NCI-H446 (cell line): ENCODE measurements at places on chromosomes 16 and 17.
A peak's percentile ranks its signal among the peaks of the same experiment; 100 is the strongest.

DNA sequence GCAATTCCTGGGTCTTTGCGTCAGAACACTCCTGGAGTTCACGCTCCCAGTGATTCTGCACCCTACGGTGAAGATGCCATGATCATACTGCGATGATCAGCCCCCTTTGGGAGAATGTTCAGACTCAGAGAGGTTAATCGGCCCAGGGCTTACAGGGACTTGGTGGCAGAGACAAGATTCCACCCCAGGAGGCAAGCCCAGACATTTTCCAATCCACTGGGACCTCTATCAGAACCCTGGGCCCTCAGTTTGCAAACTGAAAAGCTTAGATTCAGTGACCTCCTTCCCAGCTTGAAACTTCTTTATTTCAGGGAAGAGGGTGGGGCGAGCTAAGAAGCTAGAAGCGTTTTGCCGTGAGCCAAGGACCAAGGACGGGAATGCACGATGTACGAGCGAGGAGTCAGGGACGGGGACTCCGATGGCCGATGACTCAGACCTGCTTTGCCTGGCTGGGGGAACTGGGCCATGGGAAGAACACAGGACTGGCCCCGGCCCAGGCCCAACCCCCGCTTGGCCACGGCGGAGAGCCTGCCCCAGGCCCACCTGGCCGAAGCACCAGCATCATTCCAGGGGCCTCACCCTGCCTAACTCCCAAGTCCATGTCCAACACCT, 34.7 kb downstream of the SOCS3 start:
- no peak for DNase-seq

DNA sequence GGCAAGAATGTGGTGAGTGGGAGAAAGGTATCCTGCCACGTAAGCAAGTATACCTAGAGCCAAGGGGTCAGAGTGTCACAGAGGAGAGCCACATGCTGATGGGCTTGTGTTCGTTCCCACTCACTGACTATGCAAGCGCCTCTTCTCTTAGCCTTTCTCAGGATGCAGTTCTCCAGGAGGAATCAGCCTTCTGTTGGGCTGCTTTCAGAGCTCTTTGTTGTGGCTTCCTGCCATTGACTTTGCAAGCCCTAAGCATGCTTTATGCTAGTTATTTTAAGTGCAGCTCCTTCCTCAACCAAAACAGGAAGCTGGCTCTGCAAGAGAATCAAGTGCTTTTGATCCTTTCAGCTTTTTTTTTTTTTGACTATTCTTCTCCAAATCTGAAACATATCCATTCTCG, 66.6 kb downstream of the SIAH1 start:
- DNase-seq: no peak

- no peak for DNase-seq
Observed at GRCh38 chr17:48598736-48599135, 5.2 kb upstream of the HOXB5 start.

DNA sequence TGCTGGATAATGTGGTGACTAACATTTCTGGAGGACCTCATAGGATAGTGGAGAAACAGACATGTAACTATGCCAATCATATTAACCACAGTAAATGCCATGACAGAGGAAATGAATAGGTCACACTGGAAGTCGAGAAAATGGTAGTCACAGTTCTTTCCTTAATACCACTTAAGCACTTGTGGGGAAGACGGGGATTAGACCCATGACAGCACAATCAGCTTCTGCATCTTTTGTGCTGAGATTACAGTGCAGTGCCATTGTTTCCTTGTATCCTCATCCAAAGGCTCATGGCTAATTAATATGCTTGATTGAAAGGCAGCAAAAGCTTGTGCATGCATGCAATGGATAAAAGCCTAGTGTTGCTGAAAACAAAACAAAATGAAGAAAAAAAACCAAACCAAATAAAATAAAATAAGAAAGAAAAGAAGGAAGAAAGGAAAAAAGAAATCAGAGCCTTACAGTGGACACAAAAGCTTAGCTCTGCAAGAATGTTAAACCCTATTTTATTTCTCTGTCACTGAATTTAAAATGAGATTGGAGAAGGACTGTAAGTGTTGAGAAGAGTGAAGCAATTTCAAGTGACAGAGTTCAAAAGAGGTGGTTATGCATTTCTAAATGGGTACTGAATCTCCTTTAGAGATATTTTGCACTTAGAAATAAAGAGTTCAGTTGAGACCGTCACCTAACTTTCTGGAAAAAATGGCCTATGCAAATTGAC, 1011.9 kb downstream of the CDH8 start:
- no peak for DNase-seq

DNA sequence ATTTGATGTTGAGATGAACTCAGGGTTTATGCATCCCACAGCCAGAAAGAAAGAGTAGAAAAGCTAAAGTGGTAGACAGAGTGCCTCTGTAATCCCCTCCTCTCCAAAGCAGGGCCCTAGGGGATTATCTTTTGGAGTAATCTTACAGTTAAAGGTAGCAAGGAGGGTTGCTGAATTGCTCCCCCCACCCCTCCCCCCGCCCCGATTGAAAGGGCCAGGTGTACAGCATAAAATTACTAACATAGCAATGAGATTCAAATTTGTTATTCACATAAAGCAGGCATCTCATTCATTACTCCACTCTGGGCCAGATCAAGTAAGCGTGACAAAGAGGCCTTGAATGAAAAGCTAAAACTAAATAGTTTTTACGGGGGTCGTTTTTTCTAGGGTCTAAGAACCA, 72.7 kb downstream of the STH start:
- DNase-seq: no peak

GRCh38 chr17:1001640-1002411, 4.9 kb downstream of the TIMM22 start:
- no peak for DNase-seq

- no peak for DNase-seq
Observed at GRCh38 chr16:19400711-19401110, 17.0 kb upstream of the TMC5 start.

DNA sequence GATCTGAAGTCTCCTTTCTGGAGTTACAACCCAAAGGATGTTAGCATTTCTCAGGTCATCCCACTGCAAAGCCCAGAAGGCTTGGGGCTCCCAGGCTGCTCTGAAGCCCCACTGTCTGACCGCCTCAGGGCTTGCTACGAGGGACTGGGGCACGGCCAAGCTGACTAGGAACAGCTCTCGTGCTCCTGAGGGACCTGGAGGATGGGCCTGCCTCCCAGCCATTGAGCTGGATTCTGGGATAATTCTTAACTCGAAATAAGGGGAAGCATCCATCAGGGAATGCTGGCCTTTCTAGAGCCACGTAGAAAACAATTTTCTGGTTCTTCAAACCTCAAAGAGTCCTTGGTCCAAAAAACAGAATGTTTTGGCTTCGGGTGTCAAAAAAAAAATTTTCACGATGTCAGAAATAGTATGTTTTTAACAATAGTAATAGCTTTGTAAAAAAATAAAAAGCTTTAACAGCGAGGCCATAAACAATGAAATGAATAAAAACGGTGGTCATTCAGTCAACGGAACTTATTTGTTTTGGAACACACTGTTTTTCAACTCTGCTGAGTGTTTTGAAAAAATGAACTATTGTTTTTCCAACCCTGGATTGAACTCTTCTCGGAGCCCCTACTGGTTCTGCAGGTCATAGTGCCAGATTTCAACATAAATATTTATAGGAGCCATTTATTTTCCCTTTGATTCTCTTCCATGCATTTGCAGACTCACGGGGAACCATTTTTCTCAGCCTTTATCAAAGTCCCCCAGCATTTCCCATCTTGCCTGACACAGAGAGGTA, 16.4 kb upstream of the HERPUD1 start:
- no peak for DNase-seq

GRCh38 chr17:78903101-78903779, at the start of gene CEP295NL:
TSS of gene CEP295NL (minus strand) at chr17:78903201. CDS start at chr17:78901828, 1,373 bp downstream.
- DNase-seq: peak; percentile 26

- DNase-seq: no peak
Observed at GRCh38 chr16:29678691-29679267, at the start of gene QPRT. TSS of gene QPRT (plus strand) at chr16:29679180. CDS start at chr16:29679198, 18 bp downstream.

- DNase-seq: no peak
Observed at GRCh38 chr16:48607056-48607825, 2.7 kb downstream of the N4BP1 start.

DNA sequence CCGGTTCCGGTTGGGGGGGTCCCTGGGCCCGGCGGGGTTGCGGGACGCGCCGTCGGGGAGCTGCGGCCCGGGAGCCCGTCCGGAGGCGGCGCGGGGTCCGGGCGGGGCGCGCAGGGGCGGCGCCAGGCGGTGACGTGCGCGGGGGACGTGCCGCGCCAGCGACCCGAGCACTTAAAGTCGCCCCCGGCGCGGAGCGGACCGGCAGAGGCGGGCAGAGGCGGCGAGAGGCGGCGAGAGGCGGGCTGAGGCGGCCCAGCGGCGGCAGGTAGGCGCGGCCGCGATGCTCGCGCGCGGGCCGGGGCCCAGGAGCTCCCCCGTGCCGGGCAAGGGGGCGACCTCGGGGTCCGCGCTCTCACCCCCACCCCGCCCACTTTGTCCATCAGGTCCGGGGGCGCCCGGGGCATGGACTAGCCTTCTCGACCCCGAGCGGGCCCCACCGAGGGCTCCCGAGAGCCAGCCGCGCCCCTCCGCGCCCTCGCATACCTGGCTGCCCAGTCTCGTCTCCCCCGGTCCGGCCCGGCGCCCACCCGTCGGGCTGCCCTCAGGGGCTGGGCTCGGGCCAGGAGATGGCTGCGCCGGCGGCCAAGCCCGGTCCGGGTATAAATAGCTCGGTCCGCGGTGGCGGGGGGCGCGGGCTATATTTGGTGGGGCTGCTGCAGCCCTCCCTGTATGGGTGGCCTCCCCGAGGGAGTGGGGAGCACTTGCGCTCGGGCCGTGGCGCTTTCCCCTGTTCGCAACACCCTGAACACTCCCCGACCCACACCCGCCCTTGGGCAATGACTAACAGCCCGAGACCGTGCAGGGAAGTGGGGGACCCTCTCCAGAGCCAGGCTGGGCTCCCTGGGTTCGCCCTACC, at the start of gene SLC16A3:
Gene SLC16A3 (plus strand): TSS at position 201 of the 856 bp plus-strand sequence. CDS start 6,967 bp downstream, outside the sequence.
- no peak for DNase-seq

- DNase-seq: no peak
Observed at GRCh38 chr16:69936252-69936651, 14.9 kb upstream of the CLEC18A start.

- DNase-seq: no peak
Observed at GRCh38 chr17:27471321-27472269, 15.3 kb downstream of the KSR1 start.

GRCh38 chr16:88732172-88732960, 26.1 kb downstream of the CTU2 start:
- peak; percentile 48 for DNase-seq

- DNase-seq: no peak
Observed at GRCh38 chr17:36525888-36526287, 8.8 kb downstream of the MYO19 start.

DNA sequence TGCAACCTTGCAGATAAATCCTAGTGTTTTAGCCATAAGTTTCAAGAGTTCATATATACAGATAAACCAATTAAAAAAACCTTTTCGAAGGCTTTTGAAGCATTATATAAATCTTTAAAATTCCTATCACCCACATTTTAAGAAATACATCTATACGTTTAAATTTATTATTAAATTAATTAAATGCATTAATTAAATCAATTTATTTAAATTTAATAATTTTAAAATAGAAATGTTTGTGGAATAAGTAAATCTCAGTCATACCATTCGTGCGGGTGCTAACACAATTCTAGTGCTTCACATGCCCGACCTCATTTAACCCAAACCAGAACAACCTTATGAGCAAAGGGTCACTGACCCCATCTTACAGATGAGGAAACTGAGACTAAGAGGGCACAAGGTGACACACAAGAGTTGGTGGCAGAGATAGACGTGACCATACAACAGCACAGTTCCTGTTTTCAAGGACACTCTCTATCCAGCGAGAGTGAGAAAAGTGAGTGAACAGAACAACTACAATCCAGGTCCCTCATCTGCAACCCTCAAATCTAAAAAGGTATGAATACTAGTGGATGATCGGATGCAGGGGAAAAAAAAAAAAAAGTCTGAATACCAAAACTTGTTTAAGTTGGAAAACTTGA, 1.4 kb downstream of the NSMCE1 start:
- no peak for DNase-seq

DNA sequence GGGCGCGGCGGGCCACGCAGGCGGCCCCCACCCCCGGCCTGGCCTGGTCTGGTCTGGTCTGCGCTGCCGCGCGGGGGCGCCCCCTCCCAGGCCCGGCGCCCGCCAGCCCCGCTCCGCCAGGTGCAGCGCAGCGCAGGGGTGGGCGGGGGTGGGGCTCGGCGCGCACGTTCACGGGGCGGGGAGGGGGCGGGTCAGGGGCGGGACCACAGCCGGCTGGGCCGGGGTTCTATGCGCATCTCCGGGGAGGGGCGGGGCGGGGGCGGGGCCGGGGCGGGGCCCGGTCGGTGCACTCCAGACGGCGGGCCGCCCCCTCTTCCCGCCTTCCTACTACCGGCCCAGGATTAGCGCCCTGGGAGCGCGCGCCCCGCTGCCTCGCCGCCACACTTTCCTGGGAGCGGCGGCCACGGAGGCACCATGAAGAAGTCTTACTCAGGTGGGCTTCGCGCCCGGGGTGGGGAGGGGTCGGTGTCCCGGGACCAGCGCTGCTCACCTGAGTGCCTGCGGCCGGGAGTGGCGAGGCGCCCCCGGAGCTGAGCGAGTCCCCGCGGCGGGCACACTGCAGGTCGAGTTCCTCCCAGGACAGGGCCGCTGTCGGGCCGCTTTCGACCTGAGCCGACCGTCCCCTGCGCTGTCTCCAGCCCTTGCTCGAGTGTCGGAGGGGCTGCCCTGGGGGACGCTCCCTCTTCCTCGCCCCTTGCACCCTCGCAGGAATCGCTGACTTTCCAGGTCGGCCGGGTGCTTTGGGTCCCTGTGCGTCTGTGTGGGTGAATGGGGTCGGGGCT, 140.5 kb downstream of the SEC14L1 start:
- peak; percentile 70 for DNase-seq

DNA sequence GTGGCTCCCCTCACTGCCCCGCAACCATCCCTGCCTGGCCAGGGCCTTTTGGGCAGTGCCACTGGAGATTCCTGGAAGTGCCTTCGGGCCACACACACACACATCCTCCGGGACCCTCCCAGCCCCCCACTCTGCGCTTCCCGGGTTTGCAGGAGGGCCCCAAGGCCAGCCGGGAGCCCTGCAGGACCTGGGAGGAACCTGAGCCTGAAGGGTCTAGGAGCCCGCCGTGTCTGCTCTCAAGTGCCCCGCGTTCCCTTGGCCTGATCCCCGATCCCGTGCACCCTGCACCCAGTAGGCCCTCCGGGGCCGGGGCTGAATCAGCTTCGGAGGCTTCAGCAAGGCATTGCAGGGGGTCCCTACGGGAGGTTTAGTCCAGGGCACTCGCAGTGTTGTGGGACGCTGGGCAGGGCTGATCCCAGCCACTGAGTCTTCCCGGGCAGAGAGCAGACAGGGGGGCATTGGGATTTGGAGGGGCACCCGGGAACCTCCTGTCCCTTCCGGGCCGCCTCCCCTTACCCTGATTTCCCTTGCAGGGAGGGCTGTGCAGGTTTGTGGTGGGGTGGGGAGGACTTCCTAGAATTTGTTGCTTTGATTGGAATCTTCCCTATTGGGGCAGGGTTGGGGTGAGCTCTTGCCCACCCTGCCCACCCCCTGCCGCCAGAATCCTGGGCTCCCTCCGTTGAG, 36.9 kb downstream of the TMEM235 start:
- DNase-seq: no peak

GRCh38 chr17:35372846-35373533, 431 bp downstream of the SLFN11 start:
- DNase-seq: no peak
